ENCODE measurements at places on chromosomes 4 and X.

DNA sequence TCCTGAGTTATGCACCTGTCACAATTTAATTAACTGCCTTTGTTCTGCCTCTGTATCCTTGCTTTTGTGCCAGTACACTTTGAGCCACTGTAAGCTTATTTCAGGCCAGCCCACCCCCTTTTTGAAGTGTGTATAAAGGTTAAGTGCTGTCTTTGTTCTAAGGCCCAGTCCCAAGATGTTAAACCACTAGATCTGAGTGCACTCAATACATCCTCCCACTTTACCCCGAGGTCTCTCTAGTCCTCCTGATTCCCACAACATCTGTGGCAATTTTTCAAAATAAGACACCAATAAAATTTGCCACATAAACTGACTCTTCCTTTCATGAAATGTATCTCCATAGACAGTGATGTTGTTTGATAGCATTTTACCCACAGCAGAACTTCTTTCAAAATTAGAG, 124.1 kb upstream of the SPIN4 start:
- no peak for DNase-seq

GRCh38 chr4:108118505-108118904, 50.2 kb downstream of the LEF1 start:
- no peak for DNase-seq

DNA sequence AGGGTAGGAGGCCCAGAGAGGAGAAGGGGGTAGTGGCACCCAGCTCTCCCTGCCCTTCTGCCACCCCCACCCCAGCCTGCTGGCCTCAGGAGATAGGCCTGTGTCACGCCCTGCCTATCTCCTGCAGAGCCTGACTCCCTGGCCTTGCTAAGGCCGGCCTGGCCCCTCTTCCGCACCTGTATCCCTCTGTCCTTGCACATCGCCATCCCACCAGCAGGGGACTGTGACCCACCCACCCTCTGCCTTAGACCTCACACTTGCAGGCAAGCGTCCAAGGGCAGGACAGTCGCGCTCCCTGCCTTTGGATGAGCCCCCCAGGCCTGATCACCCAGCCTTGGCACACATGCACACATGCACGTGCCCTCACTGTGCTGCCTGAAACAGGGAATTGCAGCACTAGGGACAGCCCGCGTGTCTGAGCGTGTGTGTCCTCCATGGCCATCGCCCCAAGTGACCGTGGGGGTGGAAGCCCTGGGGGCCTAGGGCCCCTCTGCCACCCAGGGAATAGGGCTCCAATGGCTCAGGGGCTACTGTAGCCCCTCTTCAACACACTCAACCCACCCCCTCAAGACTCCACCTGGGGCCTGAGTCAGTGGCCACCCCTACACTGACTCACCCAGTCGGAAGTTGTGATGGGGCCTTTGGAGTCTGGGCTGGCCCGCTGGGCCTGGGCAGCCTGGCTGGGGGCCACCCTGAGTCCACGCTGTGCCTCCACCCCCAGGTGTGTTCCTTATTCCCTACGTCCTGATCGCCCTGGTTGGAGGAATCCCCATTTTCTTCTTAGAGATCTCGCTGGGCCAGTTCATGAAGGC, 2.1 kb downstream of the SLC6A8 start:
- DNase-seq = no peak

DNA sequence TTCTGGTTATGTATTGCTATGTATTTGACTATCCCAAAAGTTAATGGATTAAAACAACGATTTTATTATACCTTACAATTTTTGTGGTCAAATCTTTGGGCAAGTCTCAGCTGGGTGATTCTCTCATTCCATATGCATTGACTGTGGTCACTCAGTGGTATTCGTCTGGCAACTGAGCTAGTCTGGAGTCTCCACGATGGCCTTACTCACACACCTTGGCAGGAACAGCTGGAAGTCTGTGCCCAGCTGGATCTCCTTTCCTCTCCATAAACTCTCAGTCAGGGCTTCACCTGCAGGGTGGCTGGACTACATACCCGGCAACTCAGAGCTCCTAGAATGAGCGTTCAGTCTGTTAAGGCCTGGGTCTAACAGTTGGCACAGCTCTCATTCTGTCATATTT, 141.1 kb upstream of the WDFY3 start:
- no peak for DNase-seq

DNA sequence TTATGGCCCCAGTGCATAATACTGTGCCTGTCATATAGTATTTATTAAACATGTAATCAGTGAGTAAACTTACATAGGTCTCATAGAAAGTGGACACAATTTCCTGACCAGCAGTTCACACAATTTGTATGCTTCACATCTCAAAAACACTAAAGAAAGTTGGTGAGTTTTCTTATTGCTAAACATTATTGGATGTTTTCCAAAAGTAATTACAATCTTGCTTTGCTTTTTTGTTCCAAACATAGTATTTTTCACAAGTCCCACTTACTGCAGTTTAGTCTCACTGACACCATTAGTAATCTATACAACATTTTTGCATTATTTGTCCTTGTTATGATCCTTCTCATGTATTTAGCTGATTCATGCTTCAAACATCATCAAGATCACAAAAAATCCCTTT, 132.5 kb downstream of the TBCK start:
- no peak for DNase-seq

DNA sequence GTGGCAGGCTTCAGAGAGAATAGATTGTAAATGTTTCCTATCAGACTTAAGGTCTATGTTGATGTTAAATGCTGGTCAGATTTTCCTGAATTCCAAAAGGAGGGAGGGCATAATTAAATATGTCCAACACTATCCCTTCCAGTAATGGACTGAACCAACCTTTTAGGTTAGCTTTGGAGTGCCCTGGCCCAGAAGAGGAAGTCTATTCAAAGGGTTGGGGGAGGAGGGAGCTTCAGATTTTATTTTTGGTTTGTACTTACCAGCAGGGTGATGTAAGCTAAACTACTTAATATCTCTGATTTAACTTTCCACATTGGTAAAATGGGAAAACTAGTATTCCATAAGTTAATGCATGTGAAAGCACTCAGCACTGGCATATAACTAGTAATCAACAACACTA, 91.1 kb downstream of the RBM46 start:
- no peak for DNase-seq

DNA sequence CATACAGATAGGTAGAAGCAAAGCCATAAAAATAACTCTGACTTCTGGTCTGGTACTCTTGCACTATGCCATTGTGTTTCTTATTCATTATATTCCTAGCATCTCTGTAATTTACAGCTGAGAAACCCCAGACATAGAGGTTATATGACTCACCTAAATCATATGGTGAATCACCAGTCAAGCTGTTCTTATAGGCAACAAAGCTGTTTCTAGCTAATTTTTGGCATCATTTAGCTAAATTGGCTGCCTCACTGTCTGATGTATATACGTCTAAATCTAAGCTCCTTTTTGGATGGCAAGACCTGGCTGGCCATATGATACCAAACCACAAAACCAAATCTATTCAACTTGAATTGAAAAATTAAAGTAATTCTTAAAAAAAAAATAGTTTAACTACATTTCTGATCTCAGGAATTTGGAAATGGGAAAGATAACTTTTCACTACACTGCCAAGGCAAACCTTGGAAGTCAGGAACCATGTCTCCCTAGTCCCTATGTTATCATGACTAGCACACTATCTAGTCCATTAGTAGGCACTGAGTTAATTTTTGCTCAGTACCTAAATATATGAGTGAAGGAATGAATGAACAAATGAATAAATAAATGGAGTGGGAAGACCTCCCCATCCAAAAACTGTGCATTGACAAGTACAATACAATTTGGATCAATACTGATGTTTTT, 41.3 kb upstream of the STAG2 start:
- DNase-seq = no peak

DNA sequence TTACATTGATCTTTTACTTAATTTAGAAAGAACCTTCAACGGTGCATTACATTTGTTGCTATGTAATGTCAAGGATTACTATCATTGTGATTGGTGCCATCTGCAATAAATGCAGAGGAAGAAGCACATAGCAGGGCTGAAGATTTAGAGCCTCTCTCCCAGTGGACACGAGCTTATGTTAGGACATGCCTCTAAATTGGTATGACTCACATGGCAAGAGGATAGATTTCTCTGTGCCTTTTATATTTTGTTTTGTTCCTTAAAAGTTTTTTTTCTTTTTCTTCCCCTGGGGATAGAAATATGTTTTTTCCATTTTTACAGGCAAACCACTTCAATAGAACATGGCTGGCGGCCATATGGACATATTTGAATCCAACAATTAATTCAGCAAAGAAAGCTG, 205.0 kb upstream of the HAND2 start:
- no peak for DNase-seq

GRCh38 chrX:38484607-38485498, 76.5 kb upstream of the TSPAN7 start:
- DNase-seq = no peak

DNA sequence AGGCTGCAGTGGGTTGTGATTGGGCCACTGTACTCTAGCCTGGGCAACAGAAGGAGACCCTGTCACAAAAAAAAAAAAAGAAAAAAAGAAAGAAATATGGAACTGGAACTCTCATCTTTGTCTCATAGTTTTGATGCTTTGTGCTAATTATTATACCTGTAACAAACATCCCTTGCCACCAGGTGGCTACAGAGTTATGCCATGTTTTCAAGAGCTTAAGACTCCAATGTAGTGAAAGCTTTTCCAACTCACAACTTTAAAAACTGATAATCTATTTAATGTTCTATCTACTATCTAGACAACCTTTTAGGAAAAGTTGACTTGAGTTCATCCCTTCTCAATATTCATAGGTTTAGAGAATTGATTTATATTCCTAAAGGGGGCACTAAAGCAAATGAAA, 42.4 kb downstream of the HTR2C start:
- no peak for DNase-seq

GRCh38 chrX:2587146-2587545, 86.4 kb upstream of the DHRSX start:
- no peak for DNase-seq

DNA sequence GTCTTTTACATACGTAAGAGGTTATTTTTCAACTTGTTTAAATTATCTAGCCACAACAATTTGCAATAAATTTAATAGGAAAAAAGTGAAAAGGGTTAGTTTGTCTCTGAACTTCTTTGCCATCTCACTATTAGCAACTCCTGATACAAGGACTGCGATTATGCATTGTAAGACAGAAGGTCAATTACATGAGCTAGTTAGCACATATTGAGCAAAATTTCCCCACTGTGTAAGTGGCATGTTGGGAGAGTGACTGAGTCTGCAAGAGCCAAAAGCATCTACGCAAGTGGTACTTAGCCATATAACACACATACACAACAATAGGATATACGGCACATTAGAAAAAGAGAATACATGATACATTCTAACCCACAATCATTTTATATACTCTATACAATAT, 927.2 kb downstream of the STPG2 start:
- DNase-seq = no peak

DNA sequence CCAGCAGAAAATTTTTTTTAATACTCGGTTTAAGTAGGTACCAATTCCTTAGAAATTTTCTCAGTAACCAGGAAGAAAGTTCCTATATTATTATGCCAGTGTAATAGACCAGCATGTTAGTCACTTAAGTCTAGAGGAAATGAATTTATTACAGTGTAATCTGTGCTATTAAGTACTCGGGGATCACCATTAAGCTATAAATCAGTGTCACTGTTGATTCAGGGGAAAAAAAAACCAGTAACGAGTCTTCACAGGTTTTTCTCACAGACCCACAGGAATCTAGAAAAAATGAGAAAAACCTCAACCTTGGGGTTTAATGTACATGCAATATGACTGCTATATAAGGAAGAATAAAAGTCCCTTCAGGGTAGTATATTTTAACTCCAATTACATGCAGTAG, 138.3 kb upstream of the IL1RAPL2 start:
- no peak for DNase-seq

- DNase-seq = no peak
Measured at GRCh38 chr4:106208481-106209460, 107.2 kb downstream of the TBCK start.

GRCh38 chrX:46325312-46325877, 219.8 kb downstream of the ZNF674 start:
- DNase-seq = peak; percentile 7

DNA sequence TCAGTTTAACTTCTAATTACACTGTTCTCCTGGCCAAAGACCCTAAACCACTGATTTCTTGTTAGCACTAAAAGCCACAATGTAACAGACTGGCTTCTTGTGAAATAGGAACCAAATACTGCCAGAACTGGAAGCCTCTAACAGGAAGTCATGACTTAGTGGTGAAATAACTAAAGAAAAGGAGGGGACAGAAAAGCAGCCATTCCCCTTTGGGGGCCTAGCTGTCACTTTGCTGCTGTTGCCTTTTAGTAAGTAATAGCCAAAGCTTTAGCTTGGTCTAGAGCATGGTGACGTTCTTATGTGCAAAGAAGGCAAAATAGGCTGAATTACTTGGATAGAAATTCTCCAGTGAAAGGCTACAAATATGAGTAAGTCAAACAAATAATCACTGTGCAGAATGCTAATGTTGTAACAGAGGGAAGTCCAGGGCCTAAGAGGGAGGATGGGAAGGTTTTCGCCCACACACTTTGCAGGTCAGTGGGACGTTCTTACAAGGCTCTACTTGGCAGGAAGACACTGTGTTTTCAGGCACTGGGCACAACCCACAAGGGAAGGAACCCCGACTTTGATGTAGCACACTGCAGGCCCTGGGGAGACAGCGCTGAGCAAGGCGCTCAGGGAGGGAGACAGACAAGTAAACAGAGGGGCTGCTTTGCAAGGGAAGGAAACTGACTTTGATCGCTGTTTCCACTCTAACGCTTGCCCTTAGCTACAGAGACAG, 16.7 kb downstream of the GAB3 start:
- DNase-seq = no peak

GRCh38 chr4:169220447-169220846, 50.3 kb downstream of the SH3RF1 start:
- no peak for DNase-seq

DNA sequence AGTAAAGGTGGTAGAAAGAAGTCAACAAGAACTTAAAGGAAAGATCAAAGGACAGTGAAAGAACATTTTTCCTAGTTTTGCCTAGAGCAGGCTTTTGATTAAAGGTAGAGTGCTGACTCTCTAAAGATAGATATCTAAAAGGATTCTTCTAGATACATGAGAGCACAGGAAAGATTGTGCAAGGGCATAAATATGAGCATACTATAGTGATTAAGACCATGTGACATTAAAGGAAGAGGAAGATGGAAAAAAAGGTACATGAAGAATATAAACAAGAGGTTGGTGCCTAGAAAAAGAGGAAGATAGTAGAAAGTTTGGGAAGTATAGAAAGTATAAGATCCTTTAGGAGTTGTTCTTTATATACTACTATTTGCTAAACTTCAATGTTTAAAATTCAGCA, 26.1 kb upstream of the TET2 start:
- DNase-seq = no peak

DNA sequence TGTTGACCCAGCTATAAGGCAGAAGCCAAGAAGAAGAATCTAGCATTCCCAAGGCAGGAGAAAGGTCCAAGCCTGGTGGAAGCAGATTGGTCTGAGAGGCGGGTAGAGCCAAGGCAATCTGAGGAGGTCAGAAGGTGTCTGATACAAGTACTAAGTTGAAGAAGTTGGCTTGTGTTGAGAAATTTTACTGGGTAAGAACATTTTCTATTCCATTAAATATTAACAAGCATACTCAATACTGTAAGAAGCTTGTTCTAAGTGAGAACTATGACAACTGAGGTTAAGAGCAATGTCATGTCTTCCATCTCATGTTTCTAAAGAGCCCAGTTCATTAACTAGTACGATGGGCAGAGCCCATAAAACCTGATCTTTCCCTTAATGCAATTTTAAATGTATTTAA, 75.0 kb downstream of the FAM13A start:
- no peak for DNase-seq

GRCh38 chr4:38226170-38226569, 266.0 kb downstream of the PTTG2 start:
- DNase-seq = no peak

All from stimulated activated CD8-positive, alpha-beta memory T cell treated with anti-CD3 and anti-CD28 coated beads, Interleukin-4, amount 100 ng/mL, for 1 hour (primary cell).